Placental pericyte (primary cell): ENCODE measurements at places on chromosomes 12 and 14. TPM values are rescaled to one million over a fixed set of nuclear protein-coding genes. Genes with fewer than 3 reads are reported as not detected.

Gene CATSPERB
- not detected in 2 replicates for total RNA-seq

Gene APOLD1
- 3.9 and 8.4 TPM in 2 replicates for total RNA-seq

Gene HOXC11
- under 0.01 and 1.1 TPM in 2 replicates for total RNA-seq

Gene SMCO3
- not detected in 2 replicates for total RNA-seq

Gene CISTR
- not detected in 2 replicates for total RNA-seq

Gene LAG3
- 0.22 and 0.29 TPM in 2 replicates for total RNA-seq

Gene TARBP2
- total RNA-seq = 53.4 and 65.9 TPM in 2 replicates

Gene SPRING1
- total RNA-seq = 22.3 and 43.2 TPM in 2 replicates

Gene USP44
- 0.22 and 0.29 TPM in 2 replicates for total RNA-seq

Gene FAM181A
- not detected in 2 replicates for total RNA-seq

Gene TPPP2
- total RNA-seq = not detected in 2 replicates

Gene NYNRIN
- total RNA-seq = 1.6 and 4.2 TPM in 2 replicates

Gene ABHD12B
- total RNA-seq = not detected in 2 replicates

Gene CNTN1
- 0.43 TPM in 1 of 2 replicates, not detected in the other for total RNA-seq

Gene SLC38A6
- total RNA-seq = 40.7 and 45.1 TPM in 2 replicates

Gene PRR13
- total RNA-seq = 58.6 and 60.4 TPM in 2 replicates
